ENCODE measurements at places on chromosomes 16 and 17. TPM values are rescaled to one million over a fixed set of nuclear protein-coding genes. Genes with fewer than 3 reads are reported as not detected.

GRCh38 chr16:29844575-29845331 lies 18.3 kb downstream of the CDIPT start:
- peak overlapping the region; percentile 48 for H3K27ac ChIP-seq
- H3K4me3 ChIP-seq = no peak overlapping the region
- DNase-seq = peak; percentile 85
- H3K4me1 ChIP-seq = peaks cover 23% of the 10 kb centered on the region
- no peaks in the 10 kb centered on the region for H3K36me3 ChIP-seq

GRCh38 chr17:52213451-52213850 lies 54.9 kb upstream of the CA10 start:
- H3K27ac ChIP-seq = no peak overlapping the region
- no peaks in the 10 kb centered on the region for H3K4me1 ChIP-seq
- H3K36me3 ChIP-seq = no peaks in the 10 kb centered on the region

DNA sequence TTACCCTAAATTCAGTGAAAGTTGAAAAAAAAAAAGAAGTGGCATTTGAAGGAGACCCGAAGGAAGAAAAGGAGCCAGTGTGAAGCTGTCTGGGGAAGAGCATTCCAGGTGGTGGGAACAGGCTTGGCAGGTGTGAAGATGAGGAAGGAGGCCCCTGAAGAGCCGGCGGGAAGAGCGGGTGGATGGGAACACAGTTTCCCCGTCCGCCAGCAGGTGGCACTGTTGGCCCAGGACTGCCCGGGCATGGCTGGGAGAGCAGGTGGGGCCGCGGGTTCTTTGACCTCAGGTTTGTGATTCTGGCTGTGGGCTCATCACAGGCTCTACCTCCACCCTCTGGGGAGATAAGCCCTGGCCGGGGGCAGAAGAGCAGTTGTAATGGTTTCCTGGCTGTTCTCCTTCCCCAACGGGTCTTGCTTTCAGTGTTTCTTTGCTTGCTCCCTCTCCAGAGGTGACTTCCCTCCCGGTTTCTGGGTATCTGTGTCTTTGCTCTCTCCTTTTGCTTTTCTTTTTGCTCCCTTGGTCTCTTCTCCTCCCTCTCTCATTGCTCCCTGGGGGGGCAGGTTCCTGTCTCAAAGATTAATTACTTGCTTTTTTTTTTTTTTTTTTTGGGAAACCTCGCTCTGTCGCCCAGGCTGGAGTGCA lies 32.3 kb downstream of the RAP1GAP2 start:
- peaks cover 24% of the 10 kb centered on the region for H3K27me3 ChIP-seq
- peak; percentile 95 for DNase-seq
- H3K4me3 ChIP-seq = no peak overlapping the region
- no peak overlapping the region for H3K27ac ChIP-seq

DNA sequence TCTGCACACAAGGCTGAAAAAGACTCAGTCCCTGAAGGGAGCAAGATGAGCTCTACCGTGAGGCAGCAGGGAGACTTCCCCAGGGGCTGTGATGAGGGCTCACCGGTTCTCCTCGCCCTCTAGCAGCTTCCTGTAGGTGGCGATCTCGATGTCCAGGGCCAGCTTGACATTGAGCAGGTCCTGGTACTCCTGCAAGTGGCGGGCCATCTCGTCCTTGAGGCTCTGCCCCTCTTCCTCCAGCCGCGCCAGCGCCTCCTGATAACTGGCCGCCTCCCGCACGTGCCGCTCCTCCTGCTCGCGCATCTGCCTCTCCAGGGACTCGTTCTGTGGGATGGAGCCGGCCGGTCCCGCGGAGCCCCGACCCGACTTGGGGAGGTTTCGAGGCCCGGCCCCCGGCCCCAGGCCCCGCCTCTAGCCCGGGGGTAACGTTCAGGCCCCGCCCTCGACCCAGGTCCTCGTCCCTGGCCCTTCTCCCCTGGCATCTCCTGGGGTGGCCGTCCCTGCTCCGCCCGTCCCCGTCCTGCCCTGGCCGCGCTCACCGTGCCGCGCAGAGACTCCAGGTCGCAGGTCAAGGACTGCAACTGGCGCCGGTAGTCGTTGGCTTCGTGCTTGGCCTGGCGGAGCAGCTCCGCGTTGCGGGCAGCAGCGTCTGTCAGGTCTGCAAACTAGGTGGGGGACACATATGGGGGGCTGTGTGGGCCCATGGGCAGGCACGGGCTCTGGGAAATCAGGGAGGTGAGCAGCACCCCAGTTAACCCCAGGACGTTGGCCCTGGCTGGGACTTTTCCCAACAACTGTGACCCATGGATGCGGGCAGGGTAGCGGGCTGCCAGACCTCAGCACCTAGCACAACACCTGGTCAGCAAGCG lies 3.9 kb downstream of the GFAP start:
- H3K36me3 ChIP-seq = no peaks in the 10 kb centered on the region
- H3K27ac ChIP-seq = no peak overlapping the region
- H3K4me3 ChIP-seq = peak overlapping the region; percentile 27
- H3K27me3 ChIP-seq = no peaks in the 10 kb centered on the region
- peak; percentile 43 for DNase-seq

DNA sequence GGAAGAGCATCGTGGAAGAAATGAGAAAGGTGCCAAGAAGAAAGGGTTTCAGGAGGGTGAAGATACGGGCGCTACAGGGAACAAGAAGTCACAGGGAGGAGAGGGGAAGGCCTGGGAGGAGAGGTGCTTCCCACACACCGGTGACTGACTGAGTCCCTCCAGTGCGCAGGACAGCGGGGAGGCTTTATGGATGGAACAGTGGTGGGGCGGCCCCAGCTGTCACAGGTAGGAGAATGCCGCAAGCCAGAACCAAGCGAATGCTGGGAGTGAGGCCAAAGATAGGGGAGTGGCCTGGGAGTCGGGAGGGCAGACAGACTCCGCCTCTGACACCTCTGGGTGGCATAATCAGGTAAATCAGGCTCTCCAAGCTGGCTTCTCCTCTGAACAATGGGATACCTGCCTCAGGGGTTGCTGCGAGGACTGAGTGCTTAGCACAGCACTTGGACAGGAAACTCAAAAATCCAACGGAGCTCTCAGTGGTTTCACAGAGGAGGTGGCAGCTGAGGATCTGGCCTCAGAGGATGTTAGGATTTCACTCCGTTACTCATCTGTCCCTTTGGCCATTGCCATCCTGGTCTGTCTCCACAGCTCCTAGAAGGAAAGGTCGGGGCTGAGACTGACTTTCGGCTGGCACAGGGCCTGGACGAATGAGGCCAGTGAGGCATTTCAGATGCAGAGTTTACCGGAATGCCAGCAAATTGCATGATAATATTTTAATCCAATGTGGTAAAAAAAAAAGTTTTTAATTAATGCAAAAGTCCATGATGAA lies 717 bp upstream of the CNP start:
- peaks cover 25% of the 10 kb centered on the region for H3K36me3 ChIP-seq
- H3K4me1 ChIP-seq = peaks cover 48% of the 10 kb centered on the region
- peak; percentile 78 for DNase-seq

- H3K4me1 ChIP-seq = no peaks in the 10 kb centered on the region
- no peak overlapping the region for H3K4me3 ChIP-seq
- no peak for DNase-seq
- no peak overlapping the region for H3K27ac ChIP-seq
Measured at GRCh38 chr17:8836821-8837562, 30.5 kb downstream of the PIK3R6 start.

DNA sequence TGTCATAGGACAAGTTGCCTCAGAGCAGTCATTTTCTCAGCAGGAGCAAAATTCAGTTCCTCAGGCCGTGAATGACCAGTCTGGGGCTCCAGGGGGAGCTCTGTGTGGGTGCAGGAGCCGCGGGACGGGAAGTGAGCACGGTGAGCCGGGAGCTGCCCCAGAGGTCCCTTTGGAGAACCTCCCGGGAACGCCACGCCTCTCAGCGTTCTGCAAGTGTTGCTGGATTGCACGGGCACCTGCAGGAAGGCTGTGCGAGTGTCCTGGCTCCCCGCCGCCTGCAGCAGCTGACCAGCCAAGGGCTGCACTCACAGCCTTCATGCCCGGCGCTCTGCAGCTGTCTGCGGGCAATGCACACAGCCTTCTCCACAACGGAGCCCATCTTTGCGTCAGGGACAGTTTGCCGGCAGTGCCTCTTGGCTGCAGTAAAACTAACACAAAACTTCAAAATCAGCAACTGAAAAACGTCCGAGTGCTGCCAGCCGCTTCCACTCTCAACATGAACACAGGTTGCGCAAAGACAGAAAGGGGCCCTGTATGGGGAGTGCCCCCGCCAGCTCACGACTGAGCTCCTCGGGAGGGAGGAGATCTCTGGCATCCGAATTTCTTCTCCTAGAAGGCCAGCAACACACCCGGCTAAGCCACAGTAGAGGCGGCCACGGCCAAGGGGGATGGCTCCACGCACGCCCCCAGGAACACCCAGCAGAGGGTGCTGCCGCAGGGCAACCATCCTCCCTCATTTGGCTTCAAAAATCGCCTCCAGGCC lies 16.0 kb downstream of the NDUFAF8 start:
- peak; percentile 86 for DNase-seq
- no peak overlapping the region for H3K4me3 ChIP-seq
- peak overlapping the region; percentile 34 for H3K27ac ChIP-seq
- H3K36me3 ChIP-seq = peaks cover 73% of the 10 kb centered on the region
- H3K4me1 ChIP-seq = peaks cover 19% of the 10 kb centered on the region

- H3K27ac ChIP-seq = no peak overlapping the region
- peaks cover 8% of the 10 kb centered on the region for H3K4me1 ChIP-seq
- H3K27me3 ChIP-seq = no peaks in the 10 kb centered on the region
Measured at GRCh38 chr16:16007743-16008111, 58.3 kb downstream of the ABCC1 start.

- peak overlapping the region; percentile 85 for H3K27ac ChIP-seq
- H3K4me3 ChIP-seq = peak overlapping the region; percentile 81
- no peaks in the 10 kb centered on the region for H3K36me3 ChIP-seq
- H3K27me3 ChIP-seq = no peaks in the 10 kb centered on the region
- DNase-seq = peak; percentile 80
- H3K4me1 ChIP-seq = peaks cover 46% of the 10 kb centered on the region
Measured at GRCh38 chr16:58128711-58129096, 477 bp downstream of the CFAP20 start.

DNA sequence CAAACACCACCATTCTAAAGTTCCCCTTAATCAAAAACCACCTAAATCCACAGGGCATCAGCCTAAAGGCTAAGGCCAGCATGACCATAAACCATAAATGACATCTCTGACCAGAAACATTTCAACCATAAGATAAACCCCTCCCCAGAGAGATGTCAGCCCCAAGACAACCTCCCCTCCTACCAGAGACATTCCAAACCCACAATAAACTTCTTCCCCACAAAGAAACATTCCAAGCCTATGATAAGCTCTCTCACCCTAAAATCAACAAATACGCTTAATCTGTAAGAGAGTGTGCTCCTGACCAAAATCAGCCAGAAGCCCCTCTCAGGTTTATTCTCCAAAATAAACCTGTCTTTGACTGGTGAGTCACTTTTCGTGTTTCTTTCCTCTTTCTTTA lies 54.8 kb downstream of the SLFN5 start:
- no peaks in the 10 kb centered on the region for H3K36me3 ChIP-seq
- no peaks in the 10 kb centered on the region for H3K27me3 ChIP-seq
- DNase-seq = no peak

- H3K36me3 ChIP-seq = no peaks in the 10 kb centered on the region
- H3K4me1 ChIP-seq = no peaks in the 10 kb centered on the region
- H3K27me3 ChIP-seq = no peaks in the 10 kb centered on the region
- DNase-seq = no peak
Measured at GRCh38 chr16:27600381-27600780, 50.4 kb downstream of the KATNIP start.

GRCh38 chr17:37538981-37539659 lies 49.4 kb downstream of the DUSP14 start:
- no peak overlapping the region for H3K27ac ChIP-seq
- H3K36me3 ChIP-seq = peaks cover 7% of the 10 kb centered on the region
- no peak for DNase-seq
- H3K4me1 ChIP-seq = no peaks in the 10 kb centered on the region
- H3K4me3 ChIP-seq = no peak overlapping the region
- no peaks in the 10 kb centered on the region for H3K27me3 ChIP-seq

DNA sequence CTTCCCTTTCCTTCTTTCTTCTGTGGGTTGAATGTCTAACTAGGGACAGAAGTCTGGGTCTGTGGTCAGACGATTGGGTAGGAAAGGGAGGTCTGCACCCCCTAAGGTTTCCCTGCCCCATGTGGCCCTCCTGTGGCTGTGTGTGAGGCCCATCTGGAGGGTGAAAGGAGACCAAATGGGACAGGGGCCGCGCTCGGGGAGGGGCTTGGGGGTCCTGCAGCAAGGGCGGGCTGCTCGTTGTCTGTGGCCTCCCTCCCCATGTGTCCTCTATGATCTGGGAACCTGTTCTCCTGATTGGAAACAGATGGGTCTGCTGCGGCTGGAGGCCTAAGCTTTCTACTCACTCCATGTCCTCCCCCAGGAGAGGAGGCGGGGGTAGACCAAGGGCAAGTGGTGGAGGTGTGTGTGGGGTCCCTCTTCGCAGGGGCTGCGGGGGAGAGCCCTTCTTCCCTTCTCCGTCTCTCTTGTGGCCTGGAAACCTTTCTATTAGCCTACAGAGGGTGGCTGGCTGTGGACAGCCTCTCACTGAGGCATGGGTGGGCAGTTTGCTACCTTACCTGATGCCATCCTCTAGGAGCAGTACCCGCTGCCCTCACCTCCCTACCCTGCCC lies 18.6 kb downstream of the IGFBP4 start:
- H3K4me1 ChIP-seq = peaks cover 13% of the 10 kb centered on the region
- H3K36me3 ChIP-seq = peaks cover 8% of the 10 kb centered on the region
- no peak overlapping the region for H3K27ac ChIP-seq
- DNase-seq = no peak

GRCh38 chr16:11792410-11793241 lies 4.4 kb downstream of the ZC3H7A start:
- H3K4me1 ChIP-seq = peaks cover 81% of the 10 kb centered on the region
- no peak overlapping the region for H3K4me3 ChIP-seq
- H3K27me3 ChIP-seq = no peaks in the 10 kb centered on the region
- no peak for DNase-seq

GRCh38 chr16:55624696-55625095 lies 31.1 kb upstream of the SLC6A2 start:
- no peak overlapping the region for H3K27ac ChIP-seq
- H3K4me3 ChIP-seq = no peak overlapping the region
- DNase-seq = no peak
- no peaks in the 10 kb centered on the region for H3K4me1 ChIP-seq
- H3K36me3 ChIP-seq = no peaks in the 10 kb centered on the region
- H3K27me3 ChIP-seq = no peaks in the 10 kb centered on the region

- no peaks in the 10 kb centered on the region for H3K4me1 ChIP-seq
- no peak overlapping the region for H3K27ac ChIP-seq
- no peak overlapping the region for H3K4me3 ChIP-seq
- no peaks in the 10 kb centered on the region for H3K27me3 ChIP-seq
- no peak for DNase-seq
Measured at GRCh38 chr16:64962786-64963185, 159.1 kb downstream of the CDH11 start.

- no peaks in the 10 kb centered on the region for H3K27me3 ChIP-seq
- peak; percentile 62 for DNase-seq
- H3K36me3 ChIP-seq = no peaks in the 10 kb centered on the region
- peak overlapping the region; percentile 69 for H3K4me3 ChIP-seq
- H3K27ac ChIP-seq = peak overlapping the region; percentile 97
- H3K4me1 ChIP-seq = peaks cover 38% of the 10 kb centered on the region
Measured at GRCh38 chr16:53131363-53132071, 76.7 kb downstream of the CHD9 start.

The TRPV3 gene
- total RNA-seq = 0.58 TPM

The TMEM132E gene
- 0.32 TPM for total RNA-seq

The MRPS23 gene
- 39.8 TPM for total RNA-seq

The CA7 gene
- total RNA-seq = not detected

The AATF gene
- 41.3 TPM for total RNA-seq

The VAMP2 gene
- 48.3 TPM for total RNA-seq

The CMTM1 gene
- total RNA-seq = 5.7 TPM

The CCL7 gene
- 0.96 TPM for total RNA-seq

The CENPV gene
- total RNA-seq = 13.5 TPM

The PPY gene
- not detected for total RNA-seq

The GAS2L2 gene
- total RNA-seq = 1.6 TPM

The ANKFN1 gene
- 1.8 TPM for total RNA-seq
